Activated T-helper 1 cell treated with anti-CD3 and anti-CD28 coated beads, Interleukin-2, amount 50 U/mL, for 16 hours (primary cell): ENCODE measurements at places on chromosomes 4 and X.

GRCh38 chr4:121510341-121510874, 129.6 kb upstream of the QRFPR start:
- no peak for DNase-seq

DNA sequence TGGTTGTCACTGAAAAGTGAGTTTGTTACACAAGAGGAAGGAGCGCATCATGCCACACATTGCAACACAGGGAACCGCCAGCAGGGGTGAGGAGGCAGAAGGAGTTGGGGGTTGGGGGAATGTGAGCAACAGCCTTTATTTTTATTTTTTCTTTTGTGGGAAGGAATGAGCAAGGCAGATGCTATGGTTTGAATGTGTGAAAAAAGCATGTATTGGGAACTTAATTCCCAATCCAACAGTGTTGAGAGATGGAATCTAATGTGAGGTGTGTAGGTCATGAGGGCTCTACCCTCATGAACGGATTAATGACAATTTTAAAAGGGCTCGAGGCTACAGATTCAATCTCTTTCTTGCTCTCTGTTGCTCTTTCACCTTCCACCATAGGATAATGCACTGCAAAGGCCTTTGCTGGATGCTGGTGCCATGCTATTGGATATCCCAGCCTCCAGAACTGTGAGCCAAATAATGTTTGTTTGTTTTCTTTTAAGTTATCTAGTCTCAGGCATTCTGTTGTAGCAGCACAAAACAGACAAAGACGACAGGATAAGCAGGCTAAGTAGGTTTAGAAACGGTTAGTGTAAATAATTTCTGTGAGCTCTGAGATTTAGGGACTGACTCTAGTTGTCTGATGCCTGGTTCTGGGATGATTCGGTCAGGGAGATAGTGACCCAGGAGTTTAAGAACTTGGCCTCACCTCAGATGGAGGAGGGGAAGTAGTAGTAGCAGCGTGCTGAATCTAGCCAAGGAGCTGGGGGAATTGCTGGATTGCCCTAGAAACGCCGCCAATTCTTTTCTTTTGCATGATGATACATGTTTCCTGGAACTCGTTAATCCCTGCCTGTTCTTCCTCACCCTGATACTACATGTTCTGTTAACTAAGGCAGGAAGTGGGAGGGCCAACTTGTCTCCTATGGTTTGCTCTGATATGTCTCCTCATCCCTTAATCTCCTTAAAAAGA, 156.6 kb upstream of the CTSO start:
- DNase-seq = no peak

DNA sequence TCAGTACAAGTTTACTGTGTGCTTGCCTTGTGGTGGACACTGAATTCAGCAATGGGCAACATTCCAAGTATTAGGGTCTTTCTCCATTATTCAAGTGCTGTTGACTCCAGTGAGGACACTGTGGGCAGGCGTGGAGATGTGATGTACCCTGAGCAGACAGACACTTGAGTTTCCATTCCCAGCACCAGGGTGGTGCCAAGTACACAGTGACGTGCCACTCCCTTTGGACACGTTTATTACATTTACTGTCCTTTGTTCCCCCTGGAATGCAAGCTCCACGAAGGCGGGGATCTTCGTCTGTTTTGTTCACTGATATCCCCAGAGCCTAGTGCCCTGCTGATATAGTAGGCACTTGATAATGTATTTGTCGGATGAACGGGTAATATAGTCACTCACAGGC, 130.6 kb upstream of the STX18 start:
- DNase-seq = no peak

DNA sequence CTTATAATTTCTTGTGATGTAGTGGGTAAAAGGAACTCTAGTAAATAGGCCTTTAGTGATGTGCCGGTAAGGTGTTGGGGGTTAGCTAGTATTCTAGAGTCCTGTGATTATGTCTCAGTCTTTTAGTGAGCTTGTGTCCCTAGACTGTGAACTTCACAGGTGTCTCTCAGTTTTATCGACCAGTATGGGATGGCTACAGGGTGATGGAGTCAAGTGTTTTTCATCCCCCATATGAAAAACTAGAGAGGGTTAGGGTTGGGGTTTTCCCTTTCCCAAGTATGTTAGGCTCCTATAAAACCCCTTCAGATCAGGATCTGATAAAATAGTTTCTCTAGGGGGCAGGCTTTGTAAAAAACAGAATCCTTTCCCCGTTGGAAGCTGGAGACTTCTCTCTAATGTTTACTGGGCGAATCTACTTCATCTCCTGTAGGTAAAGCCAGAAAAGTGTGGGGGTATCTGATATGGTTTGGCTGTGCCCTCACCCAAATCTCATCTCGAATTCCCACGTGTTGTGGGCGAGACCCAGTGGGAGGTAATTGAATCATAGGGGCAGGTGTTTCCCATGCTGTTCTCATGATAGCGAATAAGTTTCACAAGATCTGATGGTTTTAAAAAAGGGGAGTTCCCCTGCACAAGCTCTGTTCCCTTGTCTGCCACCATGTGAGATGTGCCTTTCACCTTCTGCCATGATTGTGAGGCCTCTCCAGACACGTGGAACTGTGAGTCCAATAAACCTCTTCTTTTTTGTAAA, 120.8 kb downstream of the DTHD1 start:
- no peak for DNase-seq

- no peak for DNase-seq
Observed at GRCh38 chr4:601612-602558, 23.5 kb upstream of the PDE6B start.

- no peak for DNase-seq
Observed at GRCh38 chr4:33160126-33160525, 2440.0 kb downstream of the PCDH7 start.

GRCh38 chrX:110966839-110967238, 129.2 kb upstream of the PAK3 start:
- DNase-seq = no peak
